ENCODE measurements at places on chromosomes 5 and 9.

GRCh38 chr9:32385152-32385884 lies 875 bp downstream of the ACO1 start:
- no peak for DNase-seq

DNA sequence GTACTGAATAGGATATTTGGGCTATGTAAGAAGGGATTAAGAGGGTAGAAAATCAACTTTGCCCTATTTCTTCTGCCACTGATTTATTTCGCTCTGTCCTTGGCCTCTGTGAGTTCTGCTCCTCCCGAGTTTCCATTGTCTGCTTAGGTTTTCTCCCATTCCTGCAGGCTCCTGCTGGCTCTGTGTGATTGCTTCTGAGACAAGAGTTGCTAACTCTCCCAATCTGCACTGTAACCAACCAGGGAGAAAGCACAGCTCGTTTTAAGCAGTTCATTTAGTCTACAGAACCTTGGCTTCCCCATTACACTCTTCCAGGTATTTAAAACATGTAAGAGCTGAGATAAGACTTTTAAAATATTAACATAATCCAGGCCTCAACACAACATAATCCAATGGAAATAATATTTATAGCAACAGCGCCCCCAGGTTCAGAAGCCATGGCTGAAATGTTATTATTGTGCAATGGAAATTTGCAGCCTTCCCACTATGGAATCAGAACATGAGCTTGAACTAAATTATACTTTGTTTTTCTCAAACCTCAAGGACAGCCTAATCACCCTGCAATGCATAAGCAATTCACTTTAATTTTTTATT lies 203.5 kb downstream of the ERCC6L2 start:
- no peak for DNase-seq

GRCh38 chr9:93235300-93235960 lies 51.5 kb downstream of the WNK2 start:
- peak; percentile 34 for DNase-seq

DNA sequence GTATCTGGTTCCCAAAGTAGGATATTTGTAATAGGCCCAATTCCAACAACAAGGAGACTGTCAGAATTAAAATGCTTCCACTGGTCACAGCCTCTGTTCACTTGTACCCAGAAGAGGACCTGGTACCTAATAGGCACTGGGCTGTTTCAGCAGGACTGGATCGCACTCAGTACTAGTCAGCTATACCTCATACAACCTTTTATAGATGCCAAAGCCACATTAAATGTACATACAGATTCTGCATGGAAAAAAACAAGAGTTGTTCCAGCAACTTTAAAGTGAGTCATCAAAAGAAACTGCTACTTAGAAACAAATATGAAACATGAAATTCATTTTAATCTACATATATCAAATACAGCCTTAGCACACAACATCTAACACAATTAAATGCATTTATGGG lies 87.5 kb downstream of the GPR21 start:
- DNase-seq: no peak

DNA sequence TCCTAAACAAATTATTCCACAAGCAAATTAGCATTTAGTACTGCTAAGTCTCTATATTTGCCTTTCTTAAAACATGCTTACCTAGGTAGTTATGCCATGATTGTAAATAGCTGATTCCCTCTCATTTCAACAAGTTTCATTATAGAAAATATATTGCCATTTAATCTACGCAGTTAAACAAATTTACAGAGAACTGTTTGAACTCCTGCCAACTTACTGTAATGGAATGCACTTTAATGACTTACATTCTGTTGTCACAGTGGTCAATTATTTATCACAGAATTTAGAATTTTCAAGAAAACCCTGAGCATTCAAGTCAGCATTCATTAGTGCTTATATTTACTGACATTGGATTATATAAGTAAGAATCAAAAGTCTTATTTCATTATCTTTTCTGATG lies 19.6 kb downstream of the SLC38A9 start:
- no peak for DNase-seq

All from WERI-Rb-1 (cell line).